ENCODE measurements at places on chromosomes 4 and X.

GRCh38 chrX:104522386-104522785 is 43.6 kb upstream of the IL1RAPL2 start:
- no peak for DNase-seq

GRCh38 chr4:99205153-99205979 is 13.7 kb downstream of the ADH6 start:
- no peak for DNase-seq

DNA sequence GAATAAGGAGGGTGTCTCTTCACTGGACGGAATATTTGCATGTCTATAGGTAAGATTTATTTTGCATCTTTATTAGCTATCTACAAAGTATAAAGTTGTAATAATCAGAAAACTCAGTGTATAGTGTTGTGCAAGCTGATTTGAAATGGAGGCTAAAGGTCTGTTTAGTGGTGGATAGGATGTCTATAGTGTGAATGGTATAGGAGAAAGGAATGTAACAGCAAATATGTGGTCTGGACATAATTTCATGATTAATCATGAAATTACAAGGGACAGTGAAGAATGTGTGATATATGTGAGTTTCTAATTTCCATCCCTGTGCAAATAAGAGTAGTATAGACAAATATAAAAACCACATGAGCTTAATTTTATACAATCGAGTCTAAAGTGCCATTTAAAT is 79.3 kb upstream of the CAMK2D start:
- no peak for DNase-seq

DNA sequence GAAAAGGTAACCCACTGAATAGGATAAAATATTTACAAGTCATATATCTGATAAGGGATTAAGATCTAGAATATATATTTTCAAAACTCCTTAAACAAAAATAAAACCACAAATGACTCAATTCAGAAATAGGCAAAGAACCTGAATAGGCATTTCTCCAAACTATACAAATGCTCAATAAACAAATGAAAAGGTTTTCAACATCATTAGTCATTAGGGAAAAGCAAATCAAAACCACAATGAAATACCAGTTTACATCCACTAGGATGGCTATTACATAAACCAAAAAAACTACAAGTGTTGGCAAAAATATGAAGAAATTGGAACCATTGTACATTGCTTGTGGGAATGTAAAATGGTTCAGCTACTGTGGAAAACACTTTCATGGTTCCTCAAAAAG is 167.0 kb upstream of the GALNT7 start:
- DNase-seq: no peak

GRCh38 chr4:104772849-104773248 is 278.2 kb upstream of the CXXC4 start:
- no peak for DNase-seq

- no peak for DNase-seq
Observed at GRCh38 chr4:13527192-13527980, 16.9 kb downstream of the NKX3-2 start.

DNA sequence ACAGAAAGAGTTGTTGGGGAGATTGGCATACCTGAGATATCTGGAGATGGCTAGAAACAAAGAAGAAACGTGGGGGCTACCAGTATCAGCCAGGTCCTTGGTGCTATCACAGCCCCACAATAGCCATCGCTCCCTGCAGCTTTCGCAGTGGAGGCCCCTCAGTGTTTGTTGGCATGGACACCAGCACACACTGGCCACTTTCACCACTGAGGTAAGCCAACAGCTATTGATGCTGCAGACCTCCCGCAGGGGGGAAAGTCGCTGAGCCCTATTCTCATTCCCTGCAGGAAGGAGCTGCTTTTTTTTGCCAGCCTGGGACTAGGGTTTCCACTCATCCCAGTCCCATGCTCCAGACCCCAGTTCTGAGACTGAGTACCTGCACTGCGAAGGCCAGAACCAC is 879.2 kb upstream of the IGFBP7 start:
- no peak for DNase-seq

GRCh38 chr4:134421734-134422133 is 220.1 kb upstream of the PABPC4L start:
- no peak for DNase-seq

- peak; percentile 77 for DNase-seq
Observed at GRCh38 chr4:120316416-120316815, 249.8 kb upstream of the MAD2L1 start.

DNA sequence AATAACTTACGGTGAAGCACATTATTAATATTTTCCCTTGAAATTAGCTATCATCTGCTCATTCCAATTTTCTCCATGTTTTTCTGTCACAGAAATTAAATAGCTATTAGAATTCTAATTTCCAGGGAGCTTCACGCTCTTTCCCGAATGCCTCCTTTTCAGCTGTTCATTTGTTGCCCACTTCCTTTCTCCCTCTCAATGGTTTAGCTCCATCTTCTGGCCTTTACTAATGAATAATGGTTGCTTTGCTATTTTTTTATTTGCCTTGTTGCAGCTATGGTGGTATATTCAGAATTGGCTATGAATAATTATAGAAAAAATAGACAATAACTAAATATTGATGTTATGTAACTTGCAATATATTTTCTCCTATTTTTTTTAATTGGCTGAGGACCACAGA is 70.5 kb downstream of the GRIA2 start:
- no peak for DNase-seq

DNA sequence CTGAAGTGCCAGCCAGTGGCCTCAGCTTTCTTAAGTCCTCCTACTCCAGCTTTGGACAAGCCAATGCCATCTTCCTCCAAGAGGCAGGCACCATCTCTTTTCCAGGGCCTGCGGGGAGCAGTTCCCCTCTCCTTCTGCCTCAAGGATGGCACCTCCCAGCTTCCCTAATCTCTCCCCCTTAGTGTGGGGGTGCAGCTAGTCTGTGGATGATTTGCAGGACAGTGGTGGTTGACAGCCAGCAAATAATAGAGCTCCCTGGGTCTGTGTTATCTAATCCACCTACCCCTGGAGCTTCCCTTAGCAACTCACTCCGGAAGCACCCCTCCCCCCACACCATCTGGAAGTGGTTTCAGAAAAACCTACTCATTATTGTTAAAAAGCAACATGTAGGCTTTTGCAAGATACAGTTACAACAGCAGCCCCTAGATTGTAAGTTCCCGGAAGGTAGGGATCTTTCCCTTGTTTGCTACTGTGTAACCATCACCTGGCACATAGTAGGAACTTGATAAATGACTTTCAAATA is 247.1 kb downstream of the BCOR start:
- DNase-seq: no peak

GRCh38 chrX:45557387-45557786 is 356.7 kb upstream of the DIPK2B start:
- no peak for DNase-seq

- no peak for DNase-seq
Observed at GRCh38 chr4:156113138-156113765, 159.6 kb upstream of the CTSO start.

- DNase-seq: peak; percentile 69
Observed at GRCh38 chr4:76993787-76994641, 44.5 kb downstream of the SEPTIN11 start.

- peak; percentile 31 for DNase-seq
Observed at GRCh38 chr4:72701987-72702819, 133.2 kb upstream of the ADAMTS3 start.

DNA sequence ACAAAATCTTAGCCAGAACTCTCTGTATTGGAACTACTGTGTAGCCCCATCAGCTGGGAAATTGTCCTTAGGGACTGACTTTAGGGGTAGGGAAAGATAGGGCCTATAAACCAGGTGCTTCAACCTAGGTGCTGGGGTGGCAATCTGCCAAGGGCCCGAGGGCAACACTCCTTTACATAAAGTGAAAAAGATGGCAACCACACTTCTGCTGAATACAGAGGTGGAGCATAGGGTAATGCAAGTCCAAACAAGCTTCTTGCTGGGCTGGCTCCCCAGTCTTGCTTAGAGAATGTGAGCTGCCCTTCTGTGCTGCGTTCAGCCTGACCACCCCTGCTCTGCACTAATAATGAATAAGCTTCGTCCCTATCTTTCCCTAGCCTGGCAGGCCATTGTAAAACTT is 9.8 kb downstream of the ZBTB33 start:
- DNase-seq: no peak

- no peak for DNase-seq
Observed at GRCh38 chr4:163448540-163449203, 24.9 kb downstream of the TKTL2 start.

DNA sequence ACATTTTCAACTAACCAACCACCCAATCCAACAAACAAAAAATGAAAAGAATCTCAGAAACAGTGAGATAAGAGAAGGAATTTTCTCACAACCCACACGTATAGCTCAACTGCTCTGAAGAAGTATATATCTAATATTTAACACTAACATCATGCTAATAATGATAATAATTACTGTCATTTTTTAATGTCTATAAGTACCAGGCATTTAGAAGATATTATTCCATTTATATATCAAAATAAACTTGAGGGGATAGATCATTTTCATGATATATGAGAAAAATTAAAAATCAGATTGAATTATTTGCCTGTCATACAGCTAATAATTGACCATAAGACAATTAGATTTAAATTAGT is 4.2 kb upstream of the AFP start:
- no peak for DNase-seq

- no peak for DNase-seq
Observed at GRCh38 chr4:10111067-10111801, 5.4 kb downstream of the WDR1 start.

- DNase-seq: peak; percentile 30
Observed at GRCh38 chr4:72451349-72451748, 117.7 kb downstream of the ADAMTS3 start.

GRCh38 chr4:161273607-161274006 is 890.2 kb downstream of the FSTL5 start:
- no peak for DNase-seq

DNA sequence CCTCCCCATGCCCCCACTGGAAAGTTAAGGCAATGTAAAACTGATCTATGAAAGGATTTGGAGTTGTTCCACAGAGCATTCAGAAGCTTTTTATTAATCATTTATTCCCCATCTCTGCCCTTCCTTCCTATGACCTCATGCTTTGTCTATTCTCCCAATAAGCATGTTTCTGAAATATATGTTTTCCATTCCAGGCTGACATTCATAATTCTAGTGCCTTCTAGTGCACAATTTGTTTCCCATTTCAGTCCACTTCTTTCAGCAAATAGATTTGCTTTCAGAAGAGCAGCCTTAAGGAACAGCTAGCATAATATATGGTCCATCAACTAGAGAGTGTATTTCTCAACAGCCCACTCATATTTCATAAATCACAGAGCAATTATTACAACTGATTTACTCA is 77.1 kb upstream of the ATXN3L start:
- DNase-seq: no peak

- DNase-seq: no peak
Observed at GRCh38 chr4:157983300-157983699, 189.5 kb downstream of the GASK1B start.

DNA sequence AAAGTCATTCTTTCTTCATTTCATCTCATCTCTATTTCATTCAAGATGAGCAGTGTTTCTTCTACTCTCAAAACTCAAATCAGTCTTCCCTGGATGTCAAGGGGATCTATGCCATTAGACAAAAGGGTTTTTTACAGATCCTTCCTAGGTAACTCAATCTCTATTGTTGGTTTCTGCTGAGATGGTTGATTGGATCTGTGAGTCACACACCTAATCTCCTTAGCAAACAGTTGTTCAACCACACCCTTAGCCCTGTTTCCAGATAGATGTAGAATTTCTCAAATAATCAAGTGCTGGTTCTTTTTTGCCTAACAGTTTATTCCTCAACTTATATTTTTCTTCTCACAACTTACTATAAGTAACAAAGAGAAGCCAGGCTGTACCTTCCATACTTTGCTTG is 200.5 kb downstream of the KDR start:
- DNase-seq: no peak

Data from NCI-H446 (cell line).